Lung (tissue), 17 donors: ENCODE measurements at places on chromosomes 12 and 14. TPM values are rescaled to one million over a fixed set of nuclear protein-coding genes. Genes with fewer than 3 reads are reported as not detected.

GRCh38 chr12:87201598-87201997 is 827.6 kb downstream of the C12orf50 start:
- no peak for DNase-seq

DNA sequence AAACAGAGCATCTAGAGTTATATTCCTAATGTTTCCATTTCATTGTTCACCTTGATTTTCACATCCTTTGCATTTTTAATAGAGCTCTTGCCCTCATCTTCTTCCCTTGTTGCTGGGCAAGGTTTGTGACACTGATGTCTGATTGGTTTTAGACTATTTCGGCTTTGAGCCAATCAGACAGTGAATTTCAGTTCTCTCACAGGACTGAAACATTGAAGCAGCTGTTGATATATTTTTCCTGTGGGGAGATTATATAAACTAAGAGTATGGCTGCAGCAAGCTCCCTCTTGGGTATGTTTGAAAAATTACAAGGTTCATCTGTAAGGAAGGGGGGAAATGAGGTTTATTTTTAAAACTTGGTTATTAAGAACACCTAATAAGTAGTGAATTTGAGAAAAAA is 51.2 kb downstream of the ATF7IP start:
- peak; percentile 92 for DNase-seq

DNA sequence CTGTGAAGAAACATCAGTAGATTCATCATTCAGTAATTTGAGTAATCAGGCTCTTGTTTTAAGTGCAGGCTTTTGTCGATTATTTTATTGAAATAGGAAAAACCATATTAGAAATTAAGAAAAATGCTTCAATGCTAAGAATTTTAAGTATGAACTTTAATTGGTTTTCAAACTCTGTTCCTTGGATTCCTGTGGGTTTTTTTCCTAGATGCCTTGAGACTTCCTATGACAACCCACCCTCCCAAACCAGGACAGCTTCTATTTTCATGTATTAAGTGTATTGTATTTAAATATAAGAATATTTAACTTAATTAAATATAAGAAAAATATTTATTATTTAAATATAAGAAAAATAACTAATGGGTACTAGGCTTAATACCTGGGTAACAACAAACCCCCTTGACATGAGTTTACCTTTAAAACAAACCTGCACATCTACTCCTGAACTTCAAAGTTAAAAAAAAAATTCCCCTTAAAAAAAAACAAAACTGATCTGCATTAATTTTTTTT is 3.0 kb downstream of the ARHGAP5 start:
- DNase-seq, result no peak

Gene SPRYD3
- 60.2 TPM for total RNA-seq

- peak; percentile 7 for DNase-seq
These were observed 299.6 kb downstream of the PCNX1 start for GRCh38 chr14:71206766-71207371.

Gene NUMB
- total RNA-seq, result 94.8 TPM

GRCh38 chr14:42429401-42429800 is 822.7 kb downstream of the LRFN5 start:
- no peak for DNase-seq

Gene VDR
- 27.4 TPM for total RNA-seq

GRCh38 chr12:26338586-26339572 is 143.5 kb downstream of the SSPN start:
- no peak for DNase-seq

GRCh38 chr12:13087766-13088165 is 15.7 kb downstream of the GSG1 start:
- no peak for DNase-seq

DNA sequence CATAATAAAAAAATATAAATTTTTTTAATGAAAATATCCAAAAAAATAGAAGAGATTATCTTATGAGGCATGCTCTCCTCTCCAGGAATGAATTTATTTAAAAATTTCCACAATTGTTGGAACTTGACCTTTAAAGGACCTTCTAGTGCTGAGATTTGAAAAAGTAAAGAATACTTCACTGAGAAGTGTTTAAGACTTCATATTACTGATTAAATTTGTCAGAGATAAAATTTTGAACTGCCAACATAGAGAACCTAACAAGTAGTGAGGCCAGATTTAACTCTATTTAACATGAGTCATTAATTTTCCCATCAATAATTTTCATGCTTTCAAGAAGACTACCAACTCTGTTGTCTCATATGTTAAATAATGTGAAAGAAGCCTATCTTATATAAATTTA is 14.5 kb downstream of the CAPRIN2 start:
- DNase-seq, result peak; percentile 27

DNA sequence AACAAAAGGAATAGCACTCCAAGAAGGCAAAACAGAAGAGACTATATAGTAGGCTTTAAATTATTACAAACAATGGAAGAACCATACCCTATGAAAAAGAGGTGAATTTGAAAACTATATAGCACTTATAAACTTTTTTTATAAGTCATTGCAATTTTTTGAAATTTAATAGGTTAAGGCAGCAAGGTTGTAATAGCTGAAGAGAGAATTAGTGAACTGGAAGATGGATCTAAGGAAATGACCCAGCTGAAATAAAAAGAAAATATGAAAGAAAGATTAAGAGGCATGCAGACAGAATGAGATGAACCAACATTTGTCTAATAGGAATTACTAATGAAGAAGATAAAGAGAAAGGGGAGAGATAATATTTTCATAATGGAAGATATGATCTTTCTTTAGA is 9.8 kb downstream of the TESC start:
- DNase-seq, result no peak

Gene KCNMB4
- 6.0 TPM for total RNA-seq

- no peak for DNase-seq
These were observed 950.2 kb downstream of the BCL11B start for GRCh38 chr14:98321841-98322240.

GRCh38 chr14:100755649-100756048 is 29.0 kb downstream of the DLK1 start:
- DNase-seq, result no peak

- no peak for DNase-seq
These were observed 51.9 kb downstream of the SERPINA3 start for GRCh38 chr14:94663965-94664704.

DNA sequence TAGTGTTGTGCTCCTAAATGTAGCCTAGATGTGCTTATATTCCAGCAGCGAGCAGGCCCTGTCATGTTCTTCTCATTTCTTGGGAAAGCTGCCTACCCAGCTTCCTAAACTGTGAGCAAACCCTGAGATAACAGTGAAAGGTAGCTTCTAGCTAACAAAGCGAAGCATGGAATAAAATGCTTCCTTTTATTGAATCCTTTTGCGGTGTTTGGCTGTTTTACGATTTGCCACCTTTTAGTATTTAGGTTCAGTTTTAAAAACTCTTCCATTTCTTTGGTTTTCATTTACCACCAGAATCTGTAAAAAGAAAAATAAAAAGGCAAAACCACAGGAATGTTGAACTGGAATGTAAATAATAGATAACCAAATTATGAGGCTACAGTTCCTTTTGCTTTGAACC is 5.0 kb upstream of the PKP2 start:
- no peak for DNase-seq

- DNase-seq, result peak; percentile 93
These were observed 83.2 kb upstream of the HMGA2 start for GRCh38 chr12:65740873-65741600.

DNA sequence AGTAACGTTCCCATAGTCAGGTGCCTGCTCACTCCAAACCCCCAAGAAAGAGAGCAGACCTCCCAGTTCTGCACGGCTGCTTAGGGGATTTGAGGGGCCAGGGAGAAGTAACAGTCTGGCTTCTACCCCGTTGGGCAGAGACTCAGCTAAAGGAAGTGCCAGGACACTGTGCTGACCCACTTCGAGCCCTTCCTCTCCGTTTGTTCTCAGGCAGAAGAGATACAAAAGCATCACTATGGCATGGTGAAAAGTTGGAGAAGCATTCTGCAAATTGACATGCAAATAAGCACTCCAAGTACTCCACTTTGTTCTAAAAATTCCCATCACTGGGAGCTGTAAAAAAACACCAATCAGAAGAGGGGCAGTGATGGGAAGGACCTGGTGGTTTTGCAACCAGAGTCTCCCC is 239.1 kb downstream of the EGLN3 start:
- DNase-seq, result no peak

Gene ANKRD33
- total RNA-seq, result 0.21 TPM

Gene IL26
- total RNA-seq, result not detected

- DNase-seq, result no peak
These were observed 63.3 kb downstream of the CCDC88C start for GRCh38 chr14:91354221-91354916.

- no peak for DNase-seq
These were observed 8.9 kb downstream of the FANCM start for GRCh38 chr14:45144658-45145057.

GRCh38 chr12:112168561-112168971 is 43.2 kb downstream of the TRAFD1 start:
- DNase-seq, result no peak

Gene SPIC
- not detected for total RNA-seq
